ENCODE measurements at places on chromosomes 5 and 9.

DNA sequence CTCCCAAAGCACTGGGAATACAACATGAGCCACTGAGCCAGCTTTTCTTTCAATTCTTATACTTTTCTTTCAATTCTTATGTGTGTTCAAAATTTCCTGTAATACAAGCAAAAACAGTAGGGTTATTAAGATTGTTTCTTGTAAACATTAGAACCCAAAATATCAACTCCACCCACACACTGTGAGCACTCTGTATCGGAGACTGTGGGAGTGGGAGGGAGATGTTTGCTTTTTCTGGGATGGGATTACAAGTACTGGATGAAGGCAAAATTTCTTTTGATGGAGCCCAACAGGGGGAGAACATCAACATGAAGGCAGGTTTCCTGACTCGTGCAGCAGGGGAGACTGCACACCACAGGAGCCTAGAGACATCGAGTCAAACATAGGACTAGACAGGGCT lies 4.7 kb upstream of the CFAP90 start:
- DNase-seq, result no peak

DNA sequence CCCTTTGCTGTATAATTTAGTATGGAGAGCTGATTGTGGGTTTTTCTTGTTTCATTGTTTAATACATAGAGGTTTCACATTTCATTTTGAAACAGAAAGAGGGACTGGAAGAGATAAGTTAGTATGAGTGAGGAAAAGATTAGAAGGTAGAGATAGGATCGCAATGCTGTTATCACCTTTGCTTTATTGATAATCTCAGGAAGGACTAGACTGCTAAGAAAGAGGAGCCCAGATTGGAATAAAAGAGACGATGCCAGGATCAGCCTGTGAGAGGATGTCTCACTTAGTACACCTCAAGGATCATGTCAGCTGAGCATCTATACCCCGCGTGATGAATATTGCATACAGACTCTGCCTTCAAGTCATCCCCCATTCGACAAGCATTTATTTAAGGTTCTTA lies 178.0 kb upstream of the DMAC1 start:
- DNase-seq, result no peak

DNA sequence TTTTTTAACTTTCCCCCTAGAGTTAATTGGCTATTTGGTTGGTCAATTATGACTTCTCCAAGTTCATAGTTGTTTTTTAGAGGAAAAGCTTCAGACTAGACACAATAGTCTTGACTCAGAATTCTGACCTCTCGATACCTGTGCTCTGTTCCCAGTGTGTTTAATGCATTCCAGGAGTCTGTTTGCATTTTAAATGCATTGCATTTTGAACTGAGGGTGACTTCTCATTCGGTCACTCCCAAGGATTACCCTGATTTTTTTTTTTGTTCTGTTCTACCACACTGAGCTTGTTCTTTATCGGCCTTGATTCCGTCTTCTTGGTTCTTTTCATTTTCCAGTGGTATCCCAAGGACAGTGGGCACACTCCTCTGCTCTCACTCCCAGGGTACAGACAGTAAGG lies 16.3 kb downstream of the ARHGEF28 start:
- DNase-seq, result no peak

DNA sequence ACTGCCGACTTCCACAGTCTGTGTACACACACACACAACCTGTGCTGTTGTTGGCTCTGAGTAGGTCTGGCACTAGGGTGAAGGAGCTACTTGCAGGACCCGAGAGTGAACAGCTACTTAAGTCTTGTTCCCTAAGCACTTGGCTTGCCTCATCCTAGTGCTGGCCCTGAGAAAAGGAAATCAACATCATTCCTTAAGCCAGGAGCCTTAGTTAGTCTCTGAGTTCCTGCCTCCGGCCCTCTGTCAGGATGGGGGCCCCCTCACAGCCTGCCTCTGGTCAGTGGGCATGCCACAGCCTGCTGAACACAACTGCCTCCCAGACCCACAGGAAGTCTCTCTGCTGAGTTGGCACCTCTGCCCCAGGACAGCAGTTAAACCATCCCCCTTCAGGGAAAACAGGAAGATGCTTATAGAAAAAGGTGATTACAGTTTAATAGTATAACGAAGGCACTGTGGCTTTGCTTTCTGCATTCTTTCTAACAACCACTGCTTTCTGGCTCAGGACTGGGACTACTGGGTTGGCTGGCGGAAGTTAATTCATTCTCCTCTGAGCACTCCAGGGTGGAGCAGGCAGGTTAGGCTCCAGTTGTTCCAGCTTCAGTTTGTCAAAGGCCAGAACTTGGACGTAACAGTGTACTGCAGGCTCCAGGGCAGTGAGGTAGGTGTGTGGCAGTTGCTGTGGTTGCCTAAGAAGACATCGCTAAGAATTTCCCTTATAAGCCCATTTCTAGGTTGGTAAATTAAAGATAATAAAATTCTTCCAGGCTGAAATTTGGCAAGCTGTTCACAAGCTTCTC lies 2.8 kb downstream of the MAMDC2 start:
- no peak for DNase-seq

GRCh38 chr5:136853971-136854370 lies 488.6 kb upstream of the TRPC7 start:
- DNase-seq, result no peak

DNA sequence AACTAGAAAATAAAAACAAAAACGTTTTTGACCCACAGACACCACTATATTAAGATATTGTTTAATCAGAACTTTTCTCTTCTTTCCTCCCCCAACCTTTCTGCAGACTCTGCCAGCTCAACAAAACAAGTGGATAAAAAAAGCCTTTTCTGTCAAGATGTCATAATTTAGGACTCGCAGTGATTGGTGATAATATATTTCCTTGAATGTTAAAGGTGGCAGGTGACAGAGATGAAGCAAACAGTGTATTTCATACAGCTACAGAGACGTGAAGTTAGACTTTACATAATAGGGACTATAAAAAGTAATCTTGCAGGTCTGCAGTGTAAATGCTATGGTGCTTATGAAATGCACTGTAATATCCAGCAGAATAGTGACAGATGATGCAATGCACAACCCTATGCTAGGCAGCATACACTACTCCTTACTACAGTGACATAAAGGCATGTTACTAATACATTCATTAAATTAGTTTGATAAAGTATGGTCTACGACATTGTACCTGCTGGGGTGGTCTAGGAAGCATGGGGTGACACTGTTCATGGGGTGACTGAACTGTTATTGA lies 326.7 kb upstream of the GRAMD2B start:
- DNase-seq, result no peak

- no peak for DNase-seq
Observed at GRCh38 chr5:31916327-31916726, 257.8 kb downstream of the GOLPH3 start.

Data from NCI-H460 (cell line).